ENCODE measurements at places on chromosomes 11 and 22. TPM values are rescaled to one million over a fixed set of nuclear protein-coding genes. Genes with fewer than 3 reads are reported as not detected.

Gene LMO2
- total RNA-seq, result 47.1 TPM

Gene ABCC8
- total RNA-seq, result 1.4 TPM

DNA sequence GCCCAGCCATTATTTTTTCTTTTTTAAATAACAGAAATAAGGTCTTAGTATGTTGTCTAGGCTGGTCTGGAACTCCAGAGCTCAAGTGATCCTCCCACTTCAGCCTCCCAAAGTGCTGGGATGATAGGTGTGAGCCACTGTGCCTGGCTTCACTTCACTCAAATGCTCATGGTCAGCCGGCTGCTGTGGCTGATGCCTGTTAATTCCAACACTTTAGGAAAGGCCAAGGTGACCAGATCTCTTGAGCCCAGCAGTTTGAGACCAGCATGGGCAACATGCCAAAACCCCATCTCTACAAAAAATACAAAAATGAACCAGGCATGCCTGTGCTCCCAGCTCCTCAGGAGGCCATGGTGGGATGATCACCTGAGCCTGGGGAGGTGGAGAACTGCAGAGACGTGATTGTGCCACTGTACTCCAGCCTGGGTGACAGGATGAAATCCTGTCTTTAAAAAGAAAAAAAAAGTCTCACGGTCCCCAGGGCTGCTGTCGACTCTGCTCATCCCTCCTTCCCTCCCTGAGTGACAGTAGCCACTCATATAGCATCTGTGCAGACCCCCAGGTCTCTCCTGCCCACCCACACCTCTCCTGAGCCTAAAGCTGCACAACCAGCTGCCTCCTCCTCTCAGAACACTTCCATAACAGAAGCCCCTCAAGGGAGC is 3.6 kb downstream of the YDJC start:
- DNase-seq, result no peak

DNA sequence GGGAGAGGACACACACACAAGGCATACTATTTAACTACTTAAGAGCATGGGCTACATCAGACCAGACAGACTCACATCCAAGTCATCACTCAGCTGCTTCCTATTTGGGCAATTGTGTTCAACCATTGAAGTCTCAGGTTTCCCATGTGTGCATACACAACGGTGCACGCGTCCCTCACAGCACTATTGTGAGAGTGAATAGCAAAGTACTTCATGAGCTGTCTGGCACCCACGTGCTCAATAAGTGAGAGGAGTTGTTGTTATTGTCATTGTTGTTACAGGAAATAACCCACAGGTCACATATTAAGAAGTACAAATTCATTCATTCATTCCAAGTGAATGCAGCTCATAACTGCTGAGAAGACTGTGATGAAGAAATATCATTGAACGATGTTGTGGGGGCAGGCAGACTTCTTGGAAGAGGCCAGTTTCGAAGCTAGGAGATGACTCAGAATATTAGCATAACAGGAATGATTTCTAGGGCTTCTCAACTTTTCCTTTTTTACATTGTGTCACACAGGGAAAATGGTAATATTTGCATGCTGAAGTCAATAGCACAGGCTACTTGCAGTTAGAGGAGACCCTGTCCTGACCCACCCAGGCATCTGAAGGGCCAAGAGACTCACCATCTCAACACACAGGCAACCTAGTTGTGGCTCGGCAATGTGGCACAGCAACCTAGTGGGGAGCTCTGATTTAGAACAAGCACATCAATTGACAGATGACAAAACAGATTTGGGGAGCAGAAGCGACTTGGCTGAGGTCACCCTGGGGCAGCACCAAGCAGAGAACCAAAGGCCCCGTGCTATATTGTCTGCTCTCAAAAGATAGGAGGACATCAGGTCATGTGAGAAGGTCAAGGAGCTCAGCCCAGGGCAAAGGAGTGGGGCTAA is 606.0 kb downstream of the BUD13 start:
- no peak for DNase-seq

DNA sequence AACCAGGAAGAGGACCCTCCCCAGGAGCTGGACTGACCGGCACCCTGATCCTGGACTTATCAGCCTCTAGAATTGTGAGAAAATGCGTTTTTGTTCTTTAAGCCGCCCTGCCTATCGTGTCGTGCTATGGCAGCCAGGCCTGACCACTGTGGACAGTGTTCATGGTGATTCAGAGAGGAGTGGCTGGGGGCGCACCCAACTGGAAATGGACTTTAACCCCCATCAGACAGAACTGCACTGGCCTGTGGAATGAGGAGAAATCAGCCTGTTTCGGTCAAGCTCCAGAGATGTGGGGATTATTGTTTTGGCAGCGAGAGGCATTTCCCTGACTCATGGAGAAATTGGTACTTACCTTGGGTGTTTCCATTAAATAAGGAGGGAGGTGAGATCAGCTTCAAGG is 1437.8 kb downstream of the BRD1 start:
- no peak for DNase-seq

DNA sequence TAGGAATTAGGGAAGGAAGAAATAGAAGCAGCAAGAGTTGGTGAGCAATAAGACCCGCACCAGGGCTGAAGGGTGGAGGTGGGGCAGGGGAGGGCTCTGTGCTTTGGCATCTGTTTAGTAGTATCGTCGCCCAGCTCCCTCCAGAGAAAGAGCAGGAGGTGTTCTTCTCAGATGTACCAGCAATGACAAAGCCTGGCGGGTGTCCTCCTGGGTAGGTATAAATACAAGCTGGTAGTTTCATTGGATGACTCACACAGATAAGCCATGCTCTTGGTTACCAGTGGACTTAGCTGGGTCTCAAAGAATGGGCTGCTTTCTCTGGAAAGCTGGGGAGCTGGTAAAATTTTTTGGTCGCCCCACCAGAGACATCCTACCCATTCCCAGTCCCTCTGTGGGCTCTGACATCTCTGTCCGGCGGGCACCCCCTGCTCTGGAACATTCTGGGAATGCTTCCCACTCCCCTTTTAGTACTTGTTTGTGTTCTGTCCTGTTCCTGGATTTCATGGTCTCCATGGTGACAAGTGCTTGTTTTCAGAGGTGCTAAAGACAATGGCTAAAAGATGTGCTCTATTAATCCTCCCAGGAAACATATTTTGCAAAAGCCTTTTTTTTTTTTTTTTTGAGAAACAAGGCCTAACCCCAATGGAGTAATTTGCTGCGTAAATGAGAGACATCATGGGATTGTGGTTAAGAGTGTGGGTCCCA is 15.4 kb upstream of the TUBA8 start:
- peak; percentile 67 for DNase-seq

All from psoas muscle (tissue), 8 donors.